Inflammatory macrophage treated with lipopolysaccharide for 1 hour (primary cell): ENCODE measurements at places on chromosomes 1 and 21.
A peak's percentile ranks its signal among the peaks of the same experiment; 100 is the strongest.

GRCh38 chr1:15836772-15837669, 10.5 kb upstream of the SPEN start:
- DNase-seq = peak; percentile 98

DNA sequence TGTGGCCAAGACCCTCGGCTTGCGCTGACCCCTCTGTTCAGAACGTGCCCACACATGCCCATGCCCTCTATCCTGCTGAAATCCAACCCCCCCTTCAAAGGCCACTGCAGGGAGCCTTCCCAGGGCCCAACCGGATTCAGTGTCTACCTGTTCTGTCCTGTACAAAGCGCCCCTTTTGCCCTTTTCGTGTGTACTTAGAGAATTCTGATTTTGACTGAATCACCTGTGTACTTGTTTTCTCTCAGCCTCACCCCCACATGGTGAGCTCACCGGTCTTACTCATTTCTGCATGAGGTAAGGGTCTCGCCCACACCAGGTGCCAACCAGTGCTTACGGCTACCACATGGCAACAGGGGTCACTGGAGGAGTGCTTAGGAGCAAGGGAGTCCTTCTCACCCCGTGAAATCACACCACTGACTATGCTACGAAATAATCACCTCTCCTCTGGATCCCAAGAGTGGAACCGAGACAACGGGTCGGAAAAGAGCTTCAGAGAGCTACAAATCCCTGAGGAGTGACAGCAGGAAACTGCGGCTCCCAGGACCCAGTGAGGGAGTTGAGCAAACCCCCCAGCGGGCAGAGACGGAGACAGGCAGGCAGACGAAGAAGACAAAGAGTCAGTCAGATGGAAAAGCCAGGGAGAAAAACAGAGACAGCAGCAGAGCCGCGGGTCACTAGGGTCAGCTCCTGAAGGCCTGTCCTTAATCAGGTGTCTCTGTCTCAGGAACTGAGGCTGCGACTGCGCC, 2.1 kb upstream of the S100A2 start:
- DNase-seq = no peak

DNA sequence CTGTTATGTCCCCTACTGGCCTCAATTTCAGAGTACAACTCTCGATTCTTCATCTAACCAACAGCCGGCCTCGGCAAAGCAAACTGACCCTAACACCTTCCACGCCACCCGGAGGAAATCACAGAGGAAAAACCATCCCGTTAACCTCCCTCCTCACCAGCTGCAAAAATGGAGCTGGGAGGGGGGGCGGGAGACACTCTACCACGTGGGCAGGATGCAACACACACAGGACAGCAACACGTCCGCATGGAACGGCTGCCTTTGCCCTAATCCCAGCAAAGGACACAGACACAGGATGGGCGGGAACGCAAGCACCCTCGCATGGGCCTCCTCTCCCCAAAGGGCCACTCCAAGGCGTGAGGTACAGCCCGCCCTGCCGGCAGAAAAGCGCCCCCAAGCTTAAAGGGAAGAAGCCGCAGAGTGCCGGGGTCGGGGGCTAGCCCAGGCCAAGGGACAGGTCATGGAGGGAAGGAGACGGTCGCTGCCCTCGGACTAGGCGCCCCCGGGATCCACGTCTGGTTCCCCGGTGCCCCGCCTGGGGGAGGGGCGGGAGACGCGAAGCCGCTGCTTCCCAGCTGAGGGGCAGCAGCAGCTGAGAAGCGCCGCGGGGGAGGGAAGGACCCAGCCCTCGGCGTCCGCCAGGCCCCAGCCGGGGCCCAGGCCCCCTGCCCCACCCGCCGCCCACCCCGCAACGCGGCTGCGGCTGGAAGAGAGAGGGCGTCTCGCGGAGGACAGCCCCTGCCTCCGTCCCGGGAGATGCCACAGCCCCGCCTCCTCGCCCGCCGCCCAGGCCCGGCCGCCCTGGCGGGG, 590 bp downstream of the FOXJ3 start:
- DNase-seq = peak; percentile 30

GRCh38 chr1:167312871-167313270, 92.2 kb downstream of the POU2F1 start:
- no peak for DNase-seq

GRCh38 chr1:41466146-41466545, 18.3 kb downstream of the EDN2 start:
- no peak for DNase-seq

- DNase-seq = peak; percentile 86
These were observed 6.2 kb downstream of the S100A7A start for GRCh38 chr1:153422450-153423068.

GRCh38 chr1:201653883-201654282, 115.0 kb downstream of the NAV1 start:
- no peak for DNase-seq

- no peak for DNase-seq
These were observed 64.6 kb downstream of the RUNX1 start for GRCh38 chr21:34984356-34985058.

GRCh38 chr1:94121411-94121821, 468 bp upstream of the ABCA4 start:
- no peak for DNase-seq

DNA sequence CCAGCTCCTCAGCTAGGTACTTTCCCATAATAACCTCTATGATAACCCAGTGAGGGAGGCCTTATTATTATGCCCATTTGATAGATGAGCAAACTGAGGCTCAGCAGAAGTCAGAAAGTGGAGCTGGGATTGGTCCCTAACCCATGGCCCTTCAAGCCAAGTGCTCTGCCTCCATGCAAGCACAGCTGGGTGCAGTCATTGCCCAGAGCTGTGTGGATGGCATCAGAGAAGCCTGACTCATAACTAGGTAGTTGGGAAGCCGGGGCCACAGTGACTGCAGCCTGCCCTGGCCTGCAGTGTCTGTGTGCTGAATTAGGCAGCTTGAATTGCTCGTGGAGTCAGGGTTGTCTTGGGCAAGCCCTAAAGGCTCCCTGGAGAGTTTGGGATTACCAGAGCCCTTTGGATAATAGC, 89.9 kb upstream of the SLC2A1 start:
- DNase-seq = no peak

DNA sequence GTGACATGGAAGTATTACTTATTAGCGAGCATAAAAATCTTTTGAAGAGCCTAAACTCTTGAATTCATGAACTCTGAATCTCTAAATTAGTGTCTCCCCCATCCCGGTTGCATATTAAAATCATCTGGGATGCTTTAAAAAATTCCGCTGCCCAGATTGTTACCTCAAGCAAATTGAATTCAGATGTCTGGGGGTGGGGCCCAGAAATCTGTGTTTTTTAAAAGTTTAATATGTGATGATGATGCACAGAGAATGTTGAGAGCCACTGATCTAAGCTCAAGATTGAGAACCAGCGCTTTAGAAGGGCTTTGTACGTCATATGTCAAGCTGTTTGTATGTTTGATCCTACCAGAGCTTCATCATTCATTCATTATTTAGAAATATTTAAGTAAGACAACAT, 446.8 kb downstream of the NUF2 start:
- DNase-seq = no peak

GRCh38 chr1:89125913-89126580, at the start of gene GBP2:
Gene GBP2 (minus strand): TSS chr1:89126114. CDS start chr1:89121966, 4,148 bp downstream.
- peak; percentile 94 for DNase-seq

DNA sequence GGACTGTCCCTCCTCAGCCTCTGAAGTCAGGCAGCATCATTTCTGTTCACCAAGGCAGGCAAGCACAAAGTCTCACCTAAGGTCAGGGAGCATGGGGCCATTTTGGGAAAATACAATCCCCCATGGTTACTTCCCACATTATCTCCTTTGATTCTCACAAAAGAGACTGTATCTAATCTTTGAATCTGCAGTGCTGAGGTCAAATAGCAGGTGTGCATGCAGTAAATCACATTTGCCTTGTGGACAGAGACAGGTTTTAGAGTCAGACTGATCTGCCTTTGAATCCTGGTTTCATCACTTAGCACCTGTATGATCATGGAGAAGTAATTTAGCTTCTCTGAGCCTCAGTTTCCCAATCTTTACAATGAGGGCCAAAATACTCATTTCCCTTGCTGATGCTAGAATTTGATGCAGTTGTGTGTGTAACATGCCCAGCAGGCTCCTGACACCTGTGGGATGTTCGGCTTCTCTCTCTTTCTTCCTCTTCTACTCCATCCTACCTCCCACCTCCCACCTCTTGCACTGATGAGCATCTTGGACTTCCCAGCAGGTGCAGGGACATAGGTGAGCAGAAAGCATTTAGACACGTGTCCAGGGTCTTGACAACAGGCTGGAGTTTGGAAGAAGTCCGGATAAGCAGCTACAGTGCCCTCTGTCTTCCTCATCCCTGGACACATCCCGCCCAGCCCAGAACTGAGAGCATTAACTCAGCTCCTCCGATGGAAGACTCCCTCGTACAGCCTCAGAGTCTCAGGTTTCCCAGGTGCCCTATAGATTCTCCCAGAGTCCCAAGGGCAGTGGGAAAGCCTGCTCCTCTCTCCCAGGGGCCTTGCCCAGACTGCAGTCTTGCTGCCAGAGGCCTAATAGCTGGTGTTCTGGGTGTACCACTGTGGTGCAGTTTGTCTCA, 18.9 kb downstream of the NENF start:
- no peak for DNase-seq

- DNase-seq = no peak
These were observed 319.2 kb downstream of the NTNG1 start for GRCh38 chr1:107460035-107460434.

GRCh38 chr1:11355559-11356475, 82.8 kb downstream of the UBIAD1 start:
- no peak for DNase-seq

- no peak for DNase-seq
These were observed 3.4 kb downstream of the CLEC20A start for GRCh38 chr1:178493301-178493741.

DNA sequence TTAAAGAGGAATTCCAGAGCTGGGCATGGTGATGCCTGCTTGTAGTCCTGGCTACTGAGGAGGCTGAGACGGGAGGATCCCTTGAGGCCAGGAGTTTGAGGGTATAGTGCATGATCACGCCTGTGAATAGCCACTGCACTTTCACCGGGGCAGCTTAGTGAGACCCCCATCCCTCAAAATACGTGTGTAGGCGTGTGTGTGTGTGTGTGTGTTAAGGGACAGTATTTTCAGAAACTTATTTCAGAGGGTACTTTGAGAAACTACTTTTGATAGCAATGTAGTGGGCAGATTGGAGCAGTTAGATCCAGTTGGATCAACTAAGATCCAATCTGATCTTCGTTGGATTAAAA, 62.2 kb downstream of the LRRC8D start:
- no peak for DNase-seq

DNA sequence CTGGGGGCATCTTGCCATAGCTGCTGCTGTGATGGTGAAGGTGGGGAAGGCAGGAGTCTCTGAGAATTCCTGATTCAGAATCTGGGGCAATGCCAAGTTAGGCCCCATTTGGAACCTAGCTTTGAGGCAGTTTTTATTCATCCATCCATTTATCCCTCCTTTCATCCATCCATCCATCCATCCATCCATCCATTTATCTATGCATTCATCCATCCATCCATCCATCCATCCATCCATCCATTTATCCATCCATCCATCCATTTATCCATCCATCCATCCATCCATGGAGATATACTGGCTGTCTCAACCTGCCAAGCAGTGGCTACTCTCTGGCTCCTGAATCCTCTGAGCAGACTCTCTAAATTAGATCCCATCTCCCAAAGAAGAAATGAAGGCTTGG, 83.1 kb downstream of the PRDM16 start:
- DNase-seq = no peak

- no peak for DNase-seq
These were observed at the start of gene SYT2 for GRCh38 chr1:202710070-202711045. Gene SYT2 (minus strand): TSS chr1:202710454. CDS start chr1:202605772, 104,682 bp downstream.

DNA sequence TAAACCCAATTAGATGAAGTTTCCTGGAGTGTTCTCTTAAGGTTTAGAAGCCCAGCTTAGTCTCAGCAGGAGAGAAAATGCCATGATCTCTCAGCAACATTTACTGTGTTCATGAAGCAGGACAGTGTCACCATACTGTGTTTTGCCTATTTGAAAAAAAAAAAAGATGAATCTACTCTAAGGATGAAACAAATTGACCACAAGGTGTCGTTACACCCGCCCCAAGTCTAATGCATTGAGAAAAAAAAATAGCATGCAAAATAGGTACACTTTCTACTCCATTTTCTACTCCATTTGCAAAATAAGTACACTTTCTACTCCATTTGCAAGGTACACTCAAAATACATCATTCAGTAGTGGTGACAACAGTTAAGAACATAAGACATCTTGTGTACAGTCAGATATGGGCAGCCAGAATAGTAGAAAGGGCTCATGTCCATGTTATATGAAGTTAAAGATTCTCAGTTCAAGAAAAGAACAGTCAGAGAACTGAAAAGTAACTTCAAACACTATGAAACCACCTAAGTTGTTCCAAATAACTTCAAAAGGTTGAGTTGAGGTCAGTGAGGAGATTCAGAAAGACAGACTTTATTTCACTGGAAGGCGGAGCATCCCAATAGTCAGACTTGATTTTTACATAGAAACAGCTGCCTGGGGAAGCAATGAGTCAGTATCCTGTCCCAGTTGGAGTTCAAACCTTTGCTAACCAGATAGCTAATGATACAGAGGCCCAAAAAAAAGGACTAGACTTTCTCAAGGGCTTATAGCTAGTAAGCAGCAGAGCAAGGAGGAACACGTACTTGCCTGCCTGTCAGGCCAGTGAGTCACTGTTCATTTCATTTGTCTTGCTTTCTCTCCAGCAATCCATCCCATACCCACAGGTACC, 13.3 kb downstream of the PLPPR5 start:
- no peak for DNase-seq

DNA sequence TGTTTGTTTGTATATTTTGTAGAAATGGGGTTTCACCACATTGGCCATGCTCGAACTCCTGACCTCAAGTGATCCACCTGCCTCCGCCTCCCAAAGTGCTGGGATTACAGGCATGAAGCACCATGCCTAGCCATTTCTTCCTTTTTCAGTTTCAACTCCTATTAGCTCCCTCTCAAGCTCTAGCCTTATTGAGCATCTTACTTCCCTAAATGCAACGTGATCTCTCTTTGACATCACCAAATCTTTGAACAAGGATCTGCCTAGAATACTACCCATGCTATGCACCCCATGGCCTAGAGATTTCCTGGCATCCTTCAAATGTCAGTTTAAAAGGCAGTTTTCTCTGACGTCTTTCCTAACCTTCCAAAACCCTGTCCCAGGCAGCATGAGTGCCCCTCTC, 91.1 kb upstream of the NR5A2 start:
- DNase-seq = peak; percentile 13

- DNase-seq = no peak
These were observed 1326.3 kb downstream of the BRINP3 start for GRCh38 chr1:189151361-189151760.

GRCh38 chr1:22555371-22555656, 8.0 kb upstream of the EPHA8 start:
- no peak for DNase-seq

DNA sequence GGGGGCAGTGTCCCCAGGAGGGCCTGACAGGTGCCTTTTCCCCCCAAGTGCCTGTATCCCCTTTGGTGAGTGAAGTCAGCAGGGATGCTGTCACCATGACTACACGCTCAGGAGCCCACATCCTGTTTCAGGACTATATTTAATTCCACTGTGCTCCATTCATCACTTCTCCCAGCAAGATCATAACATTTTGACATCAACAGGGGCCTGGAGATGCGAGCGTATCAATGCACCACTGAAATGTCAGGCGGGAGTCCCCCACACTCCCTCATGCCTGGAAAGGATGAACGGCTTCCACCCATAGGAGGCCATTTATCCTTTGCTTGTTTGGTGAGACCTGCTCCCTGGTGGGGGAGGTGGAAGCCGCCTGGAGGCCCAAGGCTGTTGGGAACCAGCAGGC, 119.1 kb downstream of the PTPRU start:
- no peak for DNase-seq
